ENCODE measurements at places on chromosomes 3 and 15. TPM values are rescaled to one million over a fixed set of nuclear protein-coding genes. Genes with fewer than 3 reads are reported as not detected.

GRCh38 chr3:95705786-95706418 is 1108.5 kb upstream of the EPHA6 start:
- DNase-seq = no peak

- DNase-seq = no peak
Observed at GRCh38 chr15:31867536-31868442, 162.5 kb upstream of the CHRNA7 start.

- no peak for DNase-seq
Observed at GRCh38 chr3:172516318-172517214, 6.7 kb downstream of the TNFSF10 start.

GRCh38 chr3:162224746-162225145 is 728.1 kb downstream of the OTOL1 start:
- no peak for DNase-seq

GRCh38 chr15:40162552-40162951 is 1.7 kb downstream of the BUB1B start:
- DNase-seq = no peak

DNA sequence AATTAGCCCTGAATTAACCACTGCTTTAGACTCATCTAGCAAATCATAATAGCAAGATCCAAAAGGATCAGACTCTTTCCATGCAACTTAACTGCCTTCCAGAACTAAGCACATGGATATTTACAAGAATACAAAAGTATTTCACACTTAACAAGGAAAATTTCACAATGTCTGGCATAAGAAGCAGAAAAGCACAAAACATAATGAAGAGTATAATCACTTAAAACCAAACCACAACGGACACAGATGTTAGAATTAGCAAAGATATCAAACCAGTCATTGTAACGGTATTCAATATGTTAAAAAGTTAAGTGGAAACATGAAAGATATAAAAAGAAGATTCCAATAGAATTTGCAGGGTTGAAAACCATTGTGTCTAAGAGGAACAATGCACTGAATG is 51.5 kb upstream of the COL6A6 start:
- DNase-seq = no peak

TM6SF1 gene
- polyA plus RNA-seq = 2.6 TPM

FBN1 gene
- 83.5 TPM for polyA plus RNA-seq

STX19 gene
- polyA plus RNA-seq = 0.19 TPM
